ENCODE measurements at places on chromosomes 7 and 10. TPM values are rescaled to one million over a fixed set of nuclear protein-coding genes. Genes with fewer than 3 reads are reported as not detected.
A peak's percentile ranks its signal among the peaks of the same experiment; 100 is the strongest.

DNA sequence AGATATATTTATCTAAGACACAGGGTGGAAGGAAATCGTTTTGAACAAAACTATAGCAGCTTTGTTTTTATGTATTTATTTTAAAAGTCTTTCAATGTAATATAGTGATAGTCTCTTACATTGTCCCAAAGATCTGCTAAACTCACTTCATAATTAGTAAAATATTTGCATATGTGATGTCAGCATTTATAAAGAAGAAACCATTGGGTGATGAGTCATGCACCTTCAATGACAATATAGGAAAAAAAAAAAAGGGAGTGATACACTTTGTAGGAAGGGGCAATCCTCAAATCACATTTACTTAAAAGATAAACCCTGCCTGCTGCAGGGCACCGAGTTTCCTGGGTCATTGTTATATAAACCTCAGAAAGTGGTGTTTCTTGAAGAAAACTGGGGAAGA lies 112.4 kb upstream of the SEMA3C start:
- H3K36me3 ChIP-seq = no peaks in the 10 kb centered on the region
- H3K4me3 ChIP-seq = no peak overlapping the region
- peaks cover 18% of the 10 kb centered on the region for H3K4me1 ChIP-seq
- no peaks in the 10 kb centered on the region for H3K27me3 ChIP-seq
- no peak for DNase-seq
- no peak overlapping the region for H3K27ac ChIP-seq

GRCh38 chr7:77538281-77539212 lies 1.5 kb downstream of the PTPN12 start:
- H3K4me3 ChIP-seq = peak overlapping the region; percentile 97
- peak overlapping the region; percentile 99 for H3K27ac ChIP-seq
- H3K27me3 ChIP-seq = peaks cover 4% of the 10 kb centered on the region
- H3K4me1 ChIP-seq = peaks cover 48% of the 10 kb centered on the region
- H3K36me3 ChIP-seq = peaks cover 12% of the 10 kb centered on the region

GRCh38 chr7:82839555-82839954 lies 323.1 kb downstream of the PCLO start:
- peak overlapping the region; percentile 20 for H3K4me3 ChIP-seq
- peaks cover 26% of the 10 kb centered on the region for H3K4me1 ChIP-seq
- no peaks in the 10 kb centered on the region for H3K27me3 ChIP-seq
- H3K36me3 ChIP-seq = peaks cover 2% of the 10 kb centered on the region

GRCh38 chr10:3469639-3470020 lies 297.0 kb upstream of the PITRM1 start:
- DNase-seq = no peak
- H3K4me3 ChIP-seq = no peak overlapping the region
- H3K27ac ChIP-seq = no peak overlapping the region
- no peaks in the 10 kb centered on the region for H3K27me3 ChIP-seq
- no peaks in the 10 kb centered on the region for H3K36me3 ChIP-seq
- peaks cover 75% of the 10 kb centered on the region for H3K4me1 ChIP-seq

- DNase-seq = no peak
- no peak overlapping the region for H3K4me3 ChIP-seq
- no peaks in the 10 kb centered on the region for H3K4me1 ChIP-seq
- no peak overlapping the region for H3K27ac ChIP-seq
Measured at GRCh38 chr10:116300542-116300941, 23.7 kb upstream of the CCDC172 start.

GRCh38 chr7:117829450-117830117 lies 43.7 kb downstream of the CTTNBP2 start:
- DNase-seq = no peak
- peaks cover 21% of the 10 kb centered on the region for H3K36me3 ChIP-seq
- H3K27ac ChIP-seq = no peak overlapping the region
- no peaks in the 10 kb centered on the region for H3K27me3 ChIP-seq
- no peak overlapping the region for H3K4me3 ChIP-seq

DNA sequence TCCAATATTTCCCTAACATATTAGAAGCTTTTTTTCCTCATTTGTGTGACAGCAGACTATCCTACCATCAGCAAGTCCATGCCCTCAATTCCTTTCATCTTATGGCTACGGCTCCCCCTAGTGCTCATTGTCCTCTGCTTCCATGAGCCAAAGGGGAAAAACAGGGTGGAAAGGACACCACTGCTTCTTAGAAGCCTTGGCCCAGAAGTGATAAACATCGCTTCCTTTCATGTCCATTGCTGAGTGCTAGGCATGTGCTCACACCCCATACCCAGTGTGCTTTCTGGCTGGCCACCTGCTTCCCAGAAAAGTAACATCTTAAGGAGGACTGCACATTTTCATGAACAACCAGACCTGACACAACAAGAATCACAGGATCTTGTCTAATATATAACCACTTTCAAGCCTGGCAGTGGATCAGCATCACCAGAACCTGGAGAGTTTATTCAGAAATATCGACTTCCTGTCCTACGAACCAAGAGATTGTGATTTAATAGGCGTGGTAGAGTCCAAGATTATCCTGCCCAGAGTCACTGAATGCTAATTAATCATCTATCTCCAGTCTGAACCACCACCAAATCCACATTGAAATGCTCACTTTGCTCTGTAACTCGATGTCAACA lies 650.5 kb upstream of the SORCS1 start:
- no peak overlapping the region for H3K4me3 ChIP-seq
- peaks cover 9% of the 10 kb centered on the region for H3K4me1 ChIP-seq
- H3K27me3 ChIP-seq = no peaks in the 10 kb centered on the region
- H3K27ac ChIP-seq = no peak overlapping the region
- peak; percentile 61 for DNase-seq
- H3K36me3 ChIP-seq = no peaks in the 10 kb centered on the region

DNA sequence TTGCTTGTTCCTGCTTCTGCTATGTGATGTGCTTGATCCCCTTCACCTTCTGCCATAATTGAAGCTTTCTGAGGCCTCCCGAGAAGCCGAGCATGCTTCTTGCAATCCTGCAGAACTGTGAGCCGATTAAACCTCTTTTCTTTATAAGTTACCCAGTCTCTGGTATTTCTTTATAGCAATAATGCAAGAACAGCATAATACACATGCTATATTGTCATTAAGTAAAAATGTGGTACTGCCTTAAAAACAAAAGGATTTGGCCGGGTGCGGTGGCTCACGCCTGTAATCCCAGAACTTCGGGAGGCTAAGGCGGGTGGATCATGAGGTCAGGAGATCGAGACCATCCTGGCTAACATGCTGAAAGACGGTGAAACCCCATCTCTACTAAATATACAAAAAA lies 59.6 kb upstream of the ANAPC16 start:
- DNase-seq = no peak
- no peaks in the 10 kb centered on the region for H3K27me3 ChIP-seq
- peaks cover 25% of the 10 kb centered on the region for H3K4me1 ChIP-seq
- H3K36me3 ChIP-seq = peaks cover 7% of the 10 kb centered on the region

- H3K4me1 ChIP-seq = no peaks in the 10 kb centered on the region
- H3K36me3 ChIP-seq = peaks cover 3% of the 10 kb centered on the region
- no peak for DNase-seq
- no peaks in the 10 kb centered on the region for H3K27me3 ChIP-seq
Measured at GRCh38 chr10:24434961-24435360, 226.0 kb downstream of the KIAA1217 start.

GRCh38 chr10:22285130-22285529 lies 31.1 kb upstream of the COMMD3 start:
- DNase-seq = no peak
- H3K4me1 ChIP-seq = no peaks in the 10 kb centered on the region
- no peak overlapping the region for H3K4me3 ChIP-seq
- H3K36me3 ChIP-seq = no peaks in the 10 kb centered on the region

DNA sequence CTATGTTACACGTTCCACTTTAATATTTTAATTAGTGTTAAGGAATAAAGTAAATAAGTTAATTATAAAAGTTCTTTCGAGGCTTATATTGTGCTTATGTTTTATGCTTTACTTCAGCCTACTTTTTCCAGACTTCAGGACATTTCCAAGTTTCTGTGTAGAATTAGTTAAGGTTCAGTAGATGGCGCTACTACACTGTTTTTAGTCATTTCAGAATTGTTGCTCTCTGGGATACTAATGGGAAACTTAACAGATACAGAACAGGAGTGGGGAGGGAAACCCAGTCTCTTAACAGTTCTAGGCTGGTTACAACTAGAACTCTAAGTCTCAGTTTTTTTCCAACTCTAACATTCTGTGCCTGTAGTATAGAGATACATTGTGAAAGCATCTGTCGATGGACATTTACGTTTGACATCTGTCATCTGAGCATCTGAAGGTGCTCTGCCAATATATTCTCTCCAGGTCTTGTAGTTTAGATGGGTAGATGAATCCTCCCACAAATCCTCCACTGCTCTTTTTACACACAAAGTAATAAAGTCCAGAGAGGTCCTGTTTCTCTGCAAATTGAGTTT lies 56.8 kb upstream of the FAM171A1 start:
- H3K27ac ChIP-seq = no peak overlapping the region
- H3K27me3 ChIP-seq = no peaks in the 10 kb centered on the region
- no peaks in the 10 kb centered on the region for H3K36me3 ChIP-seq
- peaks cover 5% of the 10 kb centered on the region for H3K4me1 ChIP-seq

- DNase-seq = no peak
- no peak overlapping the region for H3K4me3 ChIP-seq
- H3K4me1 ChIP-seq = no peaks in the 10 kb centered on the region
- H3K27ac ChIP-seq = no peak overlapping the region
Measured at GRCh38 chr7:112084520-112084971, 121.7 kb downstream of the DOCK4 start.

DNA sequence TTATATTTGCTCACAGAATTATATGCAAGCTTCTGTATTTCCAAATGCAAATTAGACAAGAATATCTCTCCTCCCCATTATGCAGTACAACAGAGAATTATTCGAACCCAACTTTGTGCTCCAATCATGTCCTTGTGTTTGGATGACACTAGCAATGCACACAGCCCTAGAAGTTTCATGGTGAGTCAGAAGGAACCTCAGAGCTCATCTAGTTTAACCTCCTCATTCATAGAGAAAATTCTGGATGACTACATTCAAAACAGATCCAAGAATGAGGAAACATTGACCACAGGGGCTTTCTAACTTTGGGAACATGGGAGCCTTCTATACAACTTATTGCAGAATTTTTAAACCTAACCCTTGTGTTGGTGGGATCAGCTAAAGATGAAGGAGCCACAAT lies 12.8 kb upstream of the ARID5B start:
- no peak for DNase-seq
- H3K27me3 ChIP-seq = no peaks in the 10 kb centered on the region
- H3K27ac ChIP-seq = no peak overlapping the region

DNA sequence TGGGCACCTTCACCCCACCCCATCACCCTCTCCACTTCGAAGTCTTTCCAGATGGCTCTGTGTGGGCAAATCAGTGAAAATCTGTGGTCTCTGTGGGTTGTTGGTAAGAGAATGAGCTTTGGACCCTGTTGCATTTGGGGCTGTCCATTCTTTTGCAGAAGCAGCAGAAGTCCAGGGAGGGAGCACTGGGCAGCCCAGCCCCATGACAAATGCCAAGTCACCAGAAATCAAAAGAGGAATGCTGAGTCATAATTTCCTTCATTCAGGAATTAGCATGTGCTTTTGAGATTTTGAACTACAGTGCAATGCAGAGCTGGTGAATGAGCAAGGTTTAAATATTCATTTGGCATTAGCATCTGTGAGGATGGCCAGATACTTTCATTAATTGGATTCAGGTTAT lies 556.2 kb downstream of the LRMDA start:
- no peaks in the 10 kb centered on the region for H3K4me1 ChIP-seq
- no peak overlapping the region for H3K4me3 ChIP-seq
- no peak overlapping the region for H3K27ac ChIP-seq
- no peak for DNase-seq

DNA sequence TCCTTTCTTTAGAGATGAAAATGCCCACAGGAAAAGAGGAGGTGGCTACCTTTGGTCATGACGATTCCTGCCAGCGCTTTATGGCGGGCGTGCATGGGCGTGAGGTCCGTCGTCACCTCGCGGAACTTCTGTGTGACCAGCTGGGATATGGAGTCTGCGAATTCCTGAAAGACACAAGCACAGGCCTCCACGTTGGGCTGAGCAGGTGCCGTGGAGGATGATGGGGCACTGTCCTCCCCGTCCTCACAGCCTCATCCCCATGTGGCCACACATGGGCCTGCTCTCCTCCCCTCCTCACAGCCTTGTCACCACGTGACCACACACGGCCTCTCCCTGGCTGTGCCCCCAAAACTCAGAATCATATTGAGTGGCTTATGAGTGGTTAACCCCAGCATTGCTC lies 214.7 kb downstream of the WDR37 start:
- peak overlapping the region; percentile 35 for H3K27ac ChIP-seq
- H3K4me3 ChIP-seq = no peak overlapping the region
- H3K36me3 ChIP-seq = no peaks in the 10 kb centered on the region
- no peaks in the 10 kb centered on the region for H3K27me3 ChIP-seq
- peaks cover 4% of the 10 kb centered on the region for H3K4me1 ChIP-seq
- DNase-seq = no peak

DNA sequence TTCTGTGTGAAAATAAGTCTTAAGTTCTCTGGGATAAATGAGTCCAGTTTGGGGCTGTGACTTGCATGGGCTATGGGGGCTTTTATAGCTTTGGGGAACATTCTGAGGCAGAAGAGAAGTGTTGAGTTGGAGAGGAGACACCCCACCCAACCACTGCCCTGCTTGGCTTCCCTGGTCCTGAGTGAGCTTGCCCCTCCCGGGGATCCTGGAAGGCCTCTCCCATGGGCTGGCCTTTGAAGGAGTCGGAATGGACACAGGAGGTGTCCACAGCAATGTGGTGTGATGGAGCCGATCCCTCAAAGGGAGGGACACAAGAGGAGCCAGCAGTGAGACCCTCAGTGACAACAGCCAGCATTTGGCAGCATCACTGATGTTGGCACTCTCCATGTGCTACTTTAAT lies 89.8 kb downstream of the GLRX3 start:
- H3K27me3 ChIP-seq = no peaks in the 10 kb centered on the region
- no peaks in the 10 kb centered on the region for H3K4me1 ChIP-seq
- no peak overlapping the region for H3K4me3 ChIP-seq
- DNase-seq = no peak
- H3K27ac ChIP-seq = no peak overlapping the region

GRCh38 chr10:70758757-70759514 lies 26.2 kb downstream of the TBATA start:
- peaks cover 24% of the 10 kb centered on the region for H3K4me1 ChIP-seq
- H3K4me3 ChIP-seq = no peak overlapping the region
- no peaks in the 10 kb centered on the region for H3K36me3 ChIP-seq
- no peak overlapping the region for H3K27ac ChIP-seq
- H3K27me3 ChIP-seq = peaks cover 11% of the 10 kb centered on the region
- peak; percentile 82 for DNase-seq

Gene RET
- 2.5 TPM for total RNA-seq

Gene RNF32
- total RNA-seq = 1.4 TPM

Gene JCAD
- total RNA-seq = 0.61 TPM

Gene EMX2
- total RNA-seq = 1.1 TPM

Gene ITPRID1
- not detected for total RNA-seq

Gene PRKG1
- 4.4 TPM for total RNA-seq

Gene AKR1E2
- 3.9 TPM for total RNA-seq

Gene MBL2
- not detected for total RNA-seq

Gene HMX2
- not detected for total RNA-seq

Gene NEBL
- total RNA-seq = 8.4 TPM

Gene ITIH2
- total RNA-seq = not detected

Gene CACNA2D1
- total RNA-seq = 4.5 TPM

Gene PILRA
- total RNA-seq = 2.7 TPM

Gene RASA4
- total RNA-seq = 18.9 TPM

Measured in neural crest cell (in vitro differentiated cells).